NCI-H2029 treated with DMSO at 0.1 percent for 48 hours (cell line): ENCODE measurements at places on chromosomes 11 and 22.

DNA sequence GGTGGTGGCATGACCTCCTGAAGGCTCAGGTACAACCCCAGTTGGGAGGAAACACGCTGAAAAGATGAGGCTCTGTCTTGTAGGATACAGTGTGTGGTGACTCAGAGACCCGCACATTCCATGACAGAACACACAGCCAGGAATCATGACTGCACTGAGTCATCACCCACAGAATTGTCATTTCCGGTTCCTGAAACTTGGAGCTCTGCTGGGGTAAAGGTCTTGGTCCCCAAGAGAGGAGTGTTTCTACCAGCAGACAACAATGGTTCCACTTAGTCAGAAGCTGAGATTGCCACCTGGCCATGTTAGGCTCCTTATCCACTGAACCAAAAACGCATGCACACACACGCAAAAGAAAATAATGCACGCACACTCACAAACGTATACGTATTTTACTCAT lies 31.5 kb upstream of the CYB5R3 start:
- DNase-seq, result no peak

DNA sequence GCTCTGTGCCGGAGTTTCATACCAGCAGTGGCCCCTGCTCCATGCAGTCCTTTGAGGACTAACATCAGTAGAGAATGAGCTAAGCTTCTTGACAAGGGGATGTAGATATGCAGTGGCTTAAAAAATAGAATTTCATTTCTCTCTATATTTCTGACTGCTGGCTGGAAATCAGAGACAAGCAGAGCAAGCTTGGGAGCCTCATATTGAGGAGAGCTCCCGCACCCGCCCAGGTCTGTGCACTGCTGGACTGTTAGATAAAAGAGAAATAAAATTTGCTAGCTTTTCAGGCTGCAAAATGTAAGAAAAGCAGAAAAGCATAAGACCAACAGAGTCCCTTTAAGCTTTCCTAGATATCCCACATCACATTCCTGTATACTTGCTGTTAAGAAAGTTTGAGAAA lies 31.4 kb downstream of the MMP7 start:
- DNase-seq, result no peak

- DNase-seq, result no peak
Measured at GRCh38 chr11:13291800-13292199, 14.2 kb downstream of the BMAL1 start.

- DNase-seq, result no peak
Measured at GRCh38 chr22:32587449-32587848, 112.8 kb downstream of the FBXO7 start.

DNA sequence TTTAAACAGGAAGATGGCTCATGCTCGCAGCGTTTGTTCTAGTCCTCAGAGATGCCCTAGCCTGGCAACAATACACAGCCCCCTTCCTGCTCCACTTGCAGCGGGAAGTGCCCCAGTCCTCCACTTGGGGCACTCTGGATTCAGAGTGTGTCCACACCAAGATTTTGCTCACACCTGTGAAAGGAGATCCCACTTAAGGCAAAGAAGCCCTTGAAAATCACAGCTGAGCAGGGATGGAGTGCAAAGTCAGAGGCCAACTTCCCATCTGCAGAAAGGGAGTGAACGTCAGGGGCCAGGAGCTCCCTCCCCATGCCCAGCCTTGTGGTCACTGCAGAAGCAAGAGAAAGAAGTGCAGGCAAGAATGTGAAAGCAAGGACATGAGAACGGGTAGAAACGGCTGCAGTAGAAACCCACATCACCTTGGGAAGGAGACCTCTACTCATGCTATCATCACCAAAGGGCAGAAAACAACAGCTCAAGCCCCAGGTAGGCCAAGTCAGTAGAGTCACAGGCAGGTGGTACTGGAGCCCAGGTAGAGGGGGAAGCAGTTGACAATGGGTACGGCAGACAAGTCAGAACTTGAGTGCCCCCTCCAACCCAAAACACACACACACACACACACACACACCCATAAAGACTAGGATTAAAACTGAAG lies 157.4 kb downstream of the BUD13 start:
- no peak for DNase-seq

DNA sequence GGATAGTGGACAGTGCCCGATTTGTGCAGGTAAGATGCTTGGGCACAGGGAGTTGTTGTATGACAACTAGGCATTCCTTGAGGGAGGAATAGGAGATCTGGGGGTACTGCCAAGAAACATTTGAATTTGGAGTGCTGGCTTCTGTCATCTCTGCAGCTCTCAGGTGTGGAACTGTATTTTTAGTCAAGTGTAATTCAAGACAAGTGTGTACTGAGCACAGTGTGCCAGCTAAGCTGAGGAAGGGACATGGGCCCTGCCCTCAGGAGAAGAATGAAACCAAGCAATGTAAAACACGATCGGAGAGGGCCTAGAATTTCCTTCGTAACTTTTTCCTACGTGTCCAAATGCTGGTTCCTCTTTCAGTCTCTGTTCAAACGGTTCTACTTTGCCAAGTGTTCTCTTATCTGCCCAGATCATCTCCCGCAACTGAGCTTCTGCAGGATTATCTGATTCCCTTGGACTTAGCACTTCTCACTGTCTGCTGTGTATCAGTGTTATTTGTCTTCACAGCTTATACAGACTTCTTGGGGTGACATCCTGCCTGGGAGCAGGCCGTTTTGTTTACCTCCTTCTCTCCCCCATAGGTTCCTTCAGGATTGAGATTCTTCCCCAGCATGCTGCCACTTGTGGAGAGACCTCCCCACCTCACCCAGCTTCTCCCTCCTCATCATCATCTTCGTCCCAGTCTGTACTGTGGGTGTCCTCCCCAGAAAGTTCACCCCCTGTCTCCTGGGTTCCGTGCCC lies 27.6 kb downstream of the ART5 start:
- no peak for DNase-seq

- DNase-seq, result no peak
Measured at GRCh38 chr22:48515571-48516200, 1312.0 kb downstream of the BRD1 start.

DNA sequence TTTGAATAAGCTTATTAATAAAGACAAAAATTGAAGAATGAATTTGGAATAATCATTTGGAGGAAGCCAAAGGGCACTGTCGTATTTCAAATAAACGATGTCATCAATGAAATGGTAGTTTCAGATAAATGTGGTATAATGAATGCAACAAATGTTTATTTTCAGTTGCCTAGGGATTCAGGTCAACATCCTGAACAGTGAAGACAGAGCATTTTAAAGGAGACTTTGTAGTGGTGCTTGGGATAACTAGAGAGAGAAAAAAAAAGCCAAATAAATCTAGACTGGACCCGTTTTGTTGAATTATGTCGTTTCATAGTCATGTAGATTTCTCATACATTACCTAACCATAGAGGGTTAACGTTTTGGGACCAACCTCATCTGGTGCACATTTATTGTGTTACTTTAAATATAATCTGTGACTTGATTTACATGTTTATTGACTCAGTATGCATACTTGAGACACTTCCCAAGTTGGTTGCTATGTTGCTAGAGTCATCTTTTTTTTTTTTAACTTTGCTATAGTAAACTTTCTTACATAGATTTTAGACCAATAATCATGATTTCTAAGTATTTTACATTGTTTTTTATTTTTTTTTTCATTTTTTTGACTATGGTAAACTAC lies 111.1 kb downstream of the NCAM1 start:
- no peak for DNase-seq

GRCh38 chr11:85531191-85531897 lies 95.8 kb downstream of the DLG2 start:
- no peak for DNase-seq

DNA sequence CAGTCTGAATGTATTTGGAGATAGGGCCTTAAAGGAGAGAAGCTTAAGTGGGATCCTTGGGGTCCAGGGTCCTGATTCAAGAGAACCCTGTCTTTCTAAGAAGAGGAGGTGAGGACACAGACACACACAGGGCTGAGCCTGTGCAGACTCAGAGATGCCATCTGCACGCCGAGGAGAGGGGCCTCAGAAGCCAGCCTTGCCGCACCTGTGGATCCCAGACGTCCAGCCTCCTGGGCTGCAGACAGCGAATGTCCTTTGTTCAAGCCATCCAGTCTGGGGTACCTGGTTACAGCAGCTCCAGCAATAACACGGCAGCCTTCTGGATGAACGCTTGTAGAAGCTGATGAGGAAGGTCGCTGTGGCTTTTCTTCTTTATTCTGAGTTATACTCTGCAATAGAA lies 1086.1 kb downstream of the BRD1 start:
- DNase-seq, result no peak

GRCh38 chr11:6925636-6926207 lies 504 bp upstream of the ZNF215 start:
- no peak for DNase-seq

GRCh38 chr22:41512421-41513194 lies 31.7 kb downstream of the POLR3H start:
- peak; percentile 32 for DNase-seq

- DNase-seq, result no peak
Measured at GRCh38 chr11:80365076-80365725, 924.4 kb upstream of the TENM4 start.

DNA sequence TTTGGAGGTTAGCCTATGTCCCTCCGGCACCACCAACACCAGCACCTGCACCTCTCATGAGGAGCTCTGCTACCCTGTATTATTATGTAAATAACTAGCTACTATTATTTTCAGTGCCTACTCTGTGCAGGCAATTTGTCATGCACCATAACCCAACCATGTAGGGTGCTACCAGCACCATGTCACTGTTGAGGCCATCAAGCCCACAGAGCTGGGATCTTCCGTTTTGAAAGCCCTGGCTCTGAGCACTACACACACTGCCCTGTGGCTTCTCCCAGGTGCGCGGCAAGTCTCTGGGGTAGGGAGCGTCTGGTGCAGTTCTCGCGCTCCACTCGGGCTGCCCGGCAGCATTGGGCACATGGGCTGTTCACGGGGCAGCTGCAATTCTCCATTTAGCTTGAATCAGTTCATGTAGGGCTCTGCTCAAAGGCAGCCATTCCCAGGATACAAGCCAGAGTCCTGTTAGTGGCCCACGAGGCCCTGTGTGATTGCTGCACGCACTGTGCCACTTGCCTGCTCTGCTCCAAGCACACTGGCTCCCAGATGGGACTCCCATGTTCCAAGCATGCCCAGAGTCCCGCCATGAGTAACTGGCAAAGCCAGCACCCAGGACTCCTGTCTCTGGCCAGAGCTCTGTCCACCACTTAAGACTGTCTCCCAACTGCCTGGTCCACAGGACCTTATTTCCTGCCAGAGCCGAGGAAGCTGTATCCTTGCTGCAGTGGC lies 42.5 kb upstream of the CDON start:
- no peak for DNase-seq

- no peak for DNase-seq
Measured at GRCh38 chr22:37053310-37054055, 1.9 kb downstream of the KCTD17 start.

DNA sequence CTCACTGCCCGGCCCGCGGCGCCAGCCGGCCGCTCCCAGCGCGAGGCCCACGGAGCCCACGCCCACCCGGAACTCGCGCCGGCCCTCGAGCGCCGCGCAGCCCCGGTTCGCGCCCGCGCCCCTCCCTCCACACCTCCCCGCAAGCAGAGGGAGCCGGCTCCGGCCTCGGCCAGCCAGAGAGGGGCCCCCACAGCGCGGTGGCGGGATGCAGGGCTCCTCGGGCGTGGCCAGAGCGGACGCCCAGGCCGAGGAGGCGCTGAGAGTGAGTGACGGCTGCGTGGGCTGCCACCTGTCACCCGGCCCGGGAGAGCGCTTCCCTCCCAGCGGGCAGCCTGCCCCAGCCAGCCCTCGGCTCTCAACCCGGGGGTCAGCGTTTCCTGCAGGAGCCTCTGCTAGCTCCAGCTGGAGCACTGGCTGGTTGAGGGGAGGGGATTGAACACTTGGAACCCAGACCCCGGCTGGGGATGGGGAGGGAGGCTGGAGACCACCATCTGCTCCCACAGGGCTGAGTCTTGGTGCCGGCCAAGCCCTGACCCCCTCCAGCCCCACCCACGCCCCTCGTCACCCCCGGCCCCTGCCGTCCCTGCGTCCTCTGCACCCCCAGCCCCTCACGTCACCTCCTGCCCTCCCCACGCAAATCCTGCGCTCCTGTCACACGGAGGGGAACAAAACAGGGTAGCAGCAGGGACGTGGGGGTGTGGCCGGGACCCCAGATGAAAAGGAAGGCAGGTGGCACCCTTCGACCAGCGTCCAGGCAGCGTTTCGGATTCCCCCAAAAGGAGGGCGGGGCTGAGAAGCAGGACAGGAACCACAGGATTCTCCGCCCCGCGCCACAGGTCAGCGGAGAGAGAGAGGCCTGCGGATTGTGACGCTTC lies 157.0 kb downstream of the BRD1 start:
- no peak for DNase-seq

GRCh38 chr11:14388352-14388751 lies 29.4 kb upstream of the RRAS2 start:
- DNase-seq, result no peak

DNA sequence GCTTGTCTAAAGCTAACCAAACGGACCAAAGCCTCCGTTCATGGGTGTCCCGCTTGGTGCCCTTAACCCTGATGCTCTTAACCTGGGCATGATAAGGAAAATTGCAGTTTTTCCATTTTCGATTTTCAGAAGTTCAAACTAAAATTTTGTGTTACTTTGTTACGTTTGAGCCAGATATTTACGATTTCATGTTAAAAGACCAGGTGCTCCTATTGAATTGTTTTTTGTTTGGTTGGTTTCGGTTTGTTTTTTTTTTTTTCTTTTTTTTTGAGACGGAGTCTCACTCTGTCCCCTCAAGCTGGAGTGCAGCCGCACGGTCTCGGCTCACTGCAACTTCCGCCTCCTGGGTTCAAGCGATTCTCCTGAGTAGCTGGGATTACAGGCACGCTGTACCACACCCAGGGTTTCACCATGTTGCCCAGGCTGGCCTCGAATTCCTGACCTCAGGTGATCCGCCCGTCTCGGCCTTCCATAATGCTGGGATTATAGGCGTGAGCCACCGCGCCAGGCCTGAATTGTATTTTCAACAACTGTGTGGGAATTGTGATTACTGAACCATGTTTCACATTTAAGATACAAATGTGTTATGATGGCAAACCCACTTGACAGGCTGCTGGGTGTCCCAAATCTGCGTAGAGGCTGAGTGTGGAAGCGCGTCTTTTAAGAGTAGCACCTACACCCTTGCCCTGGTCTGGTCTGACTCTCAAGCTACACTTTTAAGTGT lies 864 bp upstream of the USP28 start:
- no peak for DNase-seq

GRCh38 chr11:65592858-65593517 lies 2.6 kb downstream of the KCNK7 start:
- DNase-seq, result no peak
